ENCODE measurements at places on chromosomes 2 and 18.

DNA sequence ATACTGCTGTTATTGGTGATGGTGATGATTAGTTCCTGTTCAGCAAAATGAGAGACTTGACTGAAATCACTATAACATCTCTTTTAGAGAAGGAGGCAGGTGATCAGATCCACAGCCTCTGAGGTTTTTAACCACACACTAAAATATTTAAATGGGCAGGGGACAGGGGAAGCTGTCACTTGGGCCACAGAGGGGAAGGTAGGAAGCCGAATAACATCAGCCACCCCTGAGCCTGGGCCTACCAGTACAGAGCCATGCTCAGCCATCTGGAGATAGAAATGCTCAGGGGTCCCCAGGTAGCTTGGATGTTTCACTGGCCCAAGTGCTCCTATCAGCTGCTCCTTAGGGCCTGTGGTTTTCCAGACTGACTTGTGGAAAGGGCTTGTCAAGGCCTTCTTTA lies 122.3 kb downstream of the MRO start:
- no peak for DNase-seq

DNA sequence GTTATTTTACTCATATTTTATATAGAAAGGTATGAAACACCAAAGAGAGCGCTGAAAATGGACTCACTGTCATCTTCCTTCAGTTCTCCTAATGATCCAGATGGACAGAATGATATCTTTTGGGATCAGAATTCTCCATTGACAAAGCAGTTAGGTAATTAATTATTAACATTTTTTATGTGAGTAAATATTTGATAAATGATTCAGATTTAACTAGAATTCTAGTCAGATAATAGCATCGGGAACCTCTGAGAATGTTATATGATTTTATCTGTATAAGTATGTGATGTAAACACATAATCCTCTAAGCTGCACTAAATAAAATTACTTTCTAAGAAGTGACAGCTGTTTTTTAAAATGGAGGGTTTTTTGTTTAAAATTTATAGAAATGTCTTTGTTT lies 2.0 kb downstream of the ETAA1 start:
- DNase-seq: no peak

DNA sequence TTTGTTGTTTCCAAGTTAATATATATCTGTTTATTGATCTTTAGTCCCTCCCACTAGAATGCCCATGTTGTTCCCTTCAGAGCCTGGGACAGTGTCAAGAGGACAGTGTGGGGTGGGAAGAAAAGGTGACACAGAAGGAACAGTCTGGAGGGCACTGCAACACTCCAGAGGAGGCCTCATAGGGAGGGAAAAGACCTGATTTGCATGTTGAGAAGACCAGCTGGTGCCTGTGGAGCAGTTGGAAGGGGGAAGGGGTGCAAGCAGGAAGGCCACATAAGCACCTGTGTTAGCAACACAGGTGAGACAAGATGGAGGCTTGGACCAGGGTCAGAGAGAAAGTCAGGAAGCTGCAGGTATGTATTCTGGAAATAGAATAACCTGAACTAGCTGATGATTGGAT lies 48.1 kb upstream of the FHOD3 start:
- no peak for DNase-seq

DNA sequence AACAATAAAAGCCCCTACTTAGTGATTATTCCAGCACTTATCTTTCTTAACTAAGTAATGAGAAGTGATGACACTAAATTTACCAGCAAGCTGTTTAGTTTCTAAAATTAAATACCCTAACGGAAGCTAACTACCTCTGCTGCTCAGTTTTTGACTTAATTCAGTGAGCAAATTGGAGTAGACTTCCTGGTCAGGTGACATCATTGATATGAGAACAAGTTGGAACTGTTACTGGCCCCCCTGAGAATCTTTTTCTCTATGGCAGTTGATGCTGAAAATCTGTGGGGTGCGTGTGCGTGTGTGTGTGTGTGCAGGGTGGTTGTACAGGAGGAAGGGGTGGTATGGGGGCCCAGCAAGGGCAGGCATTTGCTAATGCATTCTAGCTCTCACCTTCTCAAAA lies 35.5 kb upstream of the BMP10 start:
- DNase-seq: no peak

DNA sequence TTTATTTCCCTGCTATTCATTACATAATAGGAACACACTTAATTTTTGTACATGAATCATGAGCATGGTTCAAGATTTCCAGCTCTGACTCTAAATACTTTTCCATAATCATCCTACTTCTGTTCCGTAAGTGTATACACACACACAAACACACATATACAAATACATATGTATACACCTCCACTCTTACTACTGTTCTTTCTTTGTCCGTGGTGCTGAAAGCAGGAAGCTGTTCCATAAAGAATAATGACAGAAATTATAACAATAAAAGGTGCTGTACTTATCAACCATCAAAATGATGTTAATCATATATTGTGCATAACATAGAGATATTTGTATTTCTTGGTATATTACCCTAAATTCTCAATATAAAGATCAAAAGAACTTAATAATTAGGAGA lies 776.9 kb downstream of the DPP10 start:
- no peak for DNase-seq

DNA sequence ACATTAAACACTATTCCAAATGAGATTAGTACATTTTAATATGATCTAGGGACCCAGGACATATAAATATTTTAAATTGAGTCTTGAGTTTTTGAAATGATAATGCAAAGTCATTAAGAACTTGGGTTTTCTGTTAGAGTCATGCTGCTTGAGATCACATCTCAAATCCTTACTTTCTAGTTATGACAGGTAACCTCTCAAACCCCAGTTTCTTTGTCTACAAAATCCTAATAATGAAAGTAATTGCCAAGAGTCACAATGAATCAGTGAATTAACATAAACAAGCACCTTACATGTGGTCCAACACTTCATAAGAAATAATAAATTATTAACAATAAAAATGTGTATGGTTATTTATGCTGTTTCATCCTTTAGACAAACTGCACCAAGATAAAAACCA lies 607.6 kb downstream of the LRP1B start:
- no peak for DNase-seq

DNA sequence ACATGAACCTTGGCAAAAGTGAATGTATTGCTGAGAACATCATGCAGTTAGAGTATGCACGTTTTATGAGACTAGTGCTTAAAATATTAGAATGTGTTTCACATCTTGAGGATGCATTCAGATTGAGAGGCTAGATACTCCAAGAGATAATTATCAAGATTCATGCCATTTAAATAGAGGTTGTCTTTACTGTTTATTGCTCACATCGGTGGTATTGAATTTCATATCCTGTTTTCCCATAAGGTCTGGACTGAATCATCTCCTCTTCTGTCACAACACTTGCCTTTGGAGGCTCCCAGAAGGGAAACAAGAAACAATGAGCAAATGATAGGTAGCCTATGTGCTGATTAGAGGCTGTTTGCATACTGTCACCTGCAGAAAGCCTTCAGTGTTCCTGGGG lies 83.8 kb downstream of the CLHC1 start:
- DNase-seq: no peak

- DNase-seq: no peak
These were observed 6.2 kb downstream of the KCNIP3 start for GRCh38 chr2:95303191-95303919.

- no peak for DNase-seq
These were observed 44.3 kb downstream of the MYCN start for GRCh38 chr2:15984368-15985255.

DNA sequence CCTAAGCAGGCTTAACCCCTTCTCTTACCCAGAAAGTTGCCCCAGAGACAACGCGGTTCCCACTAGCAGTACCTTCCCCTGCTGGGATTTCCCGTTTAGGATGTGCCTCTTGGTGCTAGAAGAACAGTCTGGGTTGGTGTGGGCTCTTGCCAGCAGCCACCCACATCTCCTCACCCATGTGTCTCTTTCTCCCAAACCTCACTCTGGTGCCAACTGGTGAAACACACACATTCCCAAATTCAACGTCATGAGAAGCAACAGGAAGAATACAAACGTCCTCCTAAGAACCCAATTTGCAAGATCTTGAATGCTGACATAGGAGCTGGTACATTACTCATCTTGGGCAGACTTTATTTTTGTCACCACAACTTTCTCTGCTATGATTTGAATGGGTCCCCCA lies 36.2 kb downstream of the DIPK1C start:
- DNase-seq: no peak

DNA sequence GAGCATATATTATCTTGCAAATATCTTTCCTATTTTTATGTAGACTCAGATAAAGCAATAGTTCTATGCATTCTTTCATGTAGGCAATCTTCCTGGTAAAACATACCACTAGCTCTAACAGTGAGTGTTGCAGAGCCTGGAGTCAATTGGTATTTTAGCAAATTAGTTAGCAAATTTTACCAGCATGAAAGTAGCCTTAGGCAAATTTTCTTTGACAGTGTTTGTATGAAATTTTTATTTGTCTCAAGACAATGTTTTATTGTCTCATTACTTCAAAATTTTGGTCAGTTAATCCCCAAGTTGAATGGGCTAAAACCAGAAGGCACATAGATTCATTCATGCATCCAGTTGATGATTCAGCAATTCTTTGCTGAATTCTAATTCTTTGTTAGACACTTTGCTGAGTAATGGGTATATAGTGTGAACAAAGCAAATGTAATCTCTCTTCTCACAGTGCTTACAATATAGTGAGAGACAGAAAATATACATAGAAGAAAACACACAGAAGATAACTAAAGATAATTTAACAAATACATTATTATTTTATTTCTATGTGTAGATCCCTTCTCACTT lies 27.1 kb downstream of the SLC38A11 start:
- no peak for DNase-seq
